Motor neuron (in vitro differentiated cells): ENCODE measurements at places on chromosomes 13 and 19. TPM values are rescaled to one million over a fixed set of nuclear protein-coding genes. Genes with fewer than 3 reads are reported as not detected.

DNA sequence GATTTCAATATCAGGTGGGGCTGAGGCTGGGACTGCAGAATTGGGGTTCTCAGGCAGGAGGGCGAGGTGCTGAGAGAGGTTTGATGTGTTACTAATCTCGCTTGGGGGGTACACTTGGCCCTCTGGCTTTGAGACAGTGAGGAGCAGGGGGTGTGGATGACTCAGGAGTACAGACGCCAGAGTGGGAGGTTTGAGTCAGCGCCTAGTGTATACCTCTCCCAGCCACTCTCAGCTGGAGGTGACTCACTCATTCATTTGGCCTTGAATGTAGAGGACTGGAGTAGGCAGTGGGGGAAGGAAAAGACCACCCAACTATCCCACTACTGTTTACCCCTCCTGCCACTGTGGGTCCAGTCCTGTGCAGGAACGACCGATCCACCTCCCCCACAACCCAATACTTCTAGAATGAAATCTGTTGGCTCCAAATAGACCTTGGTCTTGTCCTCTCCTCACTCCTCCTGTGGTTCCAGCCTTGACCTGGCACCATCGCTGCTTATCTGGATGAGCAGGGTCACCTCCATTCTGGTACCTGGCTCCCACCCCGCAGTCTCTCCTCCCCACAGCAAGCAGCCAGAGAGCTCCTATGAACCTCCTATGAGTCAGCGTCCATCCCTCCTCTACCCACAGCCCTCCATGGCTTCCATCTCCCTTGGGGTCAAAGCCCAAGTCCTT, 20.1 kb upstream of the ZNRF4 start:
- ATAC-seq: no peak

- no peak for ATAC-seq
Measured at GRCh38 chr19:7643031-7643415, 6.1 kb downstream of the STXBP2 start.

The CPB2 gene
- total RNA-seq: 0.14 TPM in 1 of 2 replicates, not detected in the other

The DAND5 gene
- 0.42 TPM in 1 of 2 replicates, not detected in the other for total RNA-seq

DNA sequence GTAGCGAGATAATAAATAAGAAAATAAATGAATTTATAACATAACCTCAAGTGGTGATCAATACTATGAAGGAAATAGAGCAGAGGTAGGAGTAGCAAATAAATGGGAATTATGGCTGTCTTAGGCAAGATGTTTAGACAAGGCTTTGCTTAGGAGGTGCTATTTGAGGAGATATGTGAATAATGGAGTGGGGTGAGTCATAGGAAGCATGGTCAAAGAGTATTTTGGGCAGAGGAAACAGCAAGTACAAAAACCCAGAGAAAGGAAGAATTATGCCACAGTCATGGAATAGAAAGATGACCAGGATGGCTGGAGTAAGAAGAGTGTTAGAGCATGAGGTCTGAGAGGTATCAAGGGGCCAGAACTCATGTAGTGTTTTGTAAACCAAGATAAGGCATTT, 33.6 kb upstream of the LPAR6 start:
- no peak for ATAC-seq

- no peak for ATAC-seq
Measured at GRCh38 chr13:32086366-32086765, 54.8 kb downstream of the FRY start.

GRCh38 chr19:6521718-6522646, 8.8 kb upstream of the TNFSF9 start:
- ATAC-seq: no peak

The UNC13A gene
- 5.6 and 7.2 TPM in 2 replicates for total RNA-seq

The ZNF737 gene
- 29.0 and 32.4 TPM in 2 replicates for total RNA-seq

DNA sequence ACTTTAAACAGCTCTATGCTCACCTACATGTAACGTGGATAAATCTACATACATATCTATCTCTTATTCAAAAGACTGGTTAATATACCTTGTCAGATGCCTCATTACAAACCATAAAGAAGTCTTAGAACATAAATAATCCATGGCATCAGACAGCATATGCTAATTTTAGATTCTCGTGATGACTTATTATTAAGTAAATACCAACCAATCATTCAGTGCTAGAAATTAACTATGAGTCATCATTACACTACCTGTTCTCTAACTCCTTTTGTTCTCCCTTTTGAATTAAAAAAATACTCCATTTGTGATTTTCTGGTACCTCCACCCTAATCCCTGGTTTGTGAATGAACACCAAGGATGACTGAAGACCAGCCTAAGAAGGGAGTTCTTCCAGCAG, 754.3 kb upstream of the ARGLU1 start:
- ATAC-seq: no peak

The CARD8 gene
- 12.2 and 12.3 TPM in 2 replicates for total RNA-seq

- ATAC-seq: peak; percentile 17
Measured at GRCh38 chr13:100490692-100491091, 97.9 kb downstream of the GGACT start.

GRCh38 chr13:46536341-46536740, 16.6 kb upstream of the LRCH1 start:
- no peak for ATAC-seq

- ATAC-seq: no peak
Measured at GRCh38 chr13:60369242-60369641, 27.8 kb upstream of the TDRD3 start.
